Smooth muscle cell of the coronary artery (primary cell): ENCODE measurements at places on chromosomes 11 and 22. TPM values are rescaled to one million over a fixed set of nuclear protein-coding genes. Genes with fewer than 3 reads are reported as not detected.

UBQLNL gene
- 0.08 and 0.12 TPM in 2 replicates for total RNA-seq

TMEM134 gene
- total RNA-seq: 4.1 and 24.4 TPM in 2 replicates

SEPTIN5 gene
- total RNA-seq: 55.8 and 56.9 TPM in 2 replicates

LDHAL6A gene
- not detected in 2 replicates for total RNA-seq

LRFN4 gene
- 5.3 and 12.9 TPM in 2 replicates for total RNA-seq
